ENCODE measurements at places on chromosomes 3 and 15. TPM values are rescaled to one million over a fixed set of nuclear protein-coding genes. Genes with fewer than 3 reads are reported as not detected.

- no peak overlapping the region for H3K27ac ChIP-seq
- no peak overlapping the region for H3K4me3 ChIP-seq
- no peaks in the 10 kb centered on the region for H3K4me1 ChIP-seq
- no peak for DNase-seq
- H3K27me3 ChIP-seq: no peaks in the 10 kb centered on the region
- no peaks in the 10 kb centered on the region for H3K36me3 ChIP-seq
Observed at GRCh38 chr15:70436428-70436827, 326.9 kb downstream of the UACA start.

CHRNA5 gene
- 0.23 TPM for total RNA-seq

WWTR1 gene
- total RNA-seq: 1.1 TPM

- H3K27me3 ChIP-seq: no peaks in the 10 kb centered on the region
- H3K4me3 ChIP-seq: no peak overlapping the region
Observed at GRCh38 chr3:53815067-53815466, 31.2 kb downstream of the CHDH start.

IGSF10 gene
- 0.02 TPM for total RNA-seq

DNA sequence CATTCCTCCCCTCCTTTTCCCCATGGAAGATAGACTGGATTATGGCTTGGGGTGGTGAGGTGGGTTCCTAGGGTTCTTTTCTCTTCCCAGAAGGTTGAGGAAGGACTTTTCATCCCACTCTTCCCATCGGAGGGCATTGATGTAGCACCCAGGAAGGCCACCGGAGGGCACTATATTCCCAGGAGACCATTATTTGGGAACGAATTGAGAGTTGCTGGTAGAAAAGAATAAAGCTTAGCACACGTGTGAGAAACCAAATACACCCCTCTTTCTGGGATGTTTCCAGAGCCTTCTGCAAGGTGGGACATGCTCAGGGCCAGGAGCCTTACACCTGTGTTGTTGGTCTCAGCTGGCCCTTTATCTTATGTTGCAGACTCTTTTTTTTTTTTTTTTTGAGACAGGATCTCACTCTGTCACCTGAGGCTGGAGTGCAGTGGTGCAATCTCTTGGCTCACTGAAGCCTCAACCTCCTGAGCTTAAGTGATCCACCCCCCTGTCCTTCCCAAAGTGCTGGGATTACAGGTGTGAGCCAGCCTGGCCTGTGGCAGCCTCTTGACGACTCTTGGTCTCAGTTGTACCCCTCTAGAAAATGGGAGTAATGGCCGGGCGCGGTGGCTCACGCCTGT lies 6.3 kb upstream of the CDC25A start:
- no peak overlapping the region for H3K27ac ChIP-seq
- no peak for DNase-seq
- no peaks in the 10 kb centered on the region for H3K4me1 ChIP-seq
- no peaks in the 10 kb centered on the region for H3K36me3 ChIP-seq

GRCh38 chr3:151204530-151205402 lies 1.8 kb upstream of the GPR171 start:
- peak overlapping the region; percentile 60 for H3K27ac ChIP-seq
- H3K4me1 ChIP-seq: peaks cover 13% of the 10 kb centered on the region
- H3K36me3 ChIP-seq: no peaks in the 10 kb centered on the region
- no peak overlapping the region for H3K4me3 ChIP-seq
